ENCODE measurements at places on chromosomes 1 and 21.

- no peaks in the 10 kb centered on the region for H3K36me3 ChIP-seq
- H3K4me3 ChIP-seq: no peak overlapping the region
- no peak for DNase-seq
Observed at GRCh38 chr1:47201179-47201578, 11.3 kb upstream of the PDZK1IP1 start.

GRCh38 chr21:30232011-30232410 lies 16.1 kb upstream of the CLDN8 start:
- H3K36me3 ChIP-seq: no peaks in the 10 kb centered on the region
- DNase-seq: no peak
- H3K27ac ChIP-seq: no peak overlapping the region

GRCh38 chr1:44777969-44778635 lies 2.8 kb downstream of the RPS8 start:
- peak overlapping the region; percentile 88 for H3K4me3 ChIP-seq
- DNase-seq: no peak

DNA sequence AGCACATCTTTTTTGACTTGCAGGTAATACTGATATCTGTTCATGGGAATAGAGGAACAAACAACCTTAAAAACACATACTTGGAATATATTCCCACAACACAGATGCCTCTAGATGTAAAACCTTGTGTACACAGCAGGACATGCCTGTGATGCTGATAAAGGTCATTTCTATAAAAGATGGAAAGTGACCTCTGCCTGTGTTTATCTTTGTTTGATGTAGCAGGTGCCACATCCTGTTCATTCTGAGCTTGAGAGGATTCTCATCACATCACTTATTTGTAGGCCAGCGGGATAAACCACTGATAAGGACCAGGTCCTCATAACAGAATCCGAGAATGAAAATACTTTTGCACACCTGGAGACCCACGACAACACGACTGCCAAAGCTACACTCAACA lies 133.7 kb downstream of the SMYD2 start:
- DNase-seq: no peak
- H3K4me3 ChIP-seq: no peak overlapping the region
- no peak overlapping the region for H3K27ac ChIP-seq
- no peaks in the 10 kb centered on the region for H3K4me1 ChIP-seq
- no peaks in the 10 kb centered on the region for H3K36me3 ChIP-seq
- H3K27me3 ChIP-seq: peaks cover 6% of the 10 kb centered on the region

GRCh38 chr21:33418691-33419090 lies 15.5 kb downstream of the IFNGR2 start:
- peaks cover 61% of the 10 kb centered on the region for H3K36me3 ChIP-seq
- peaks cover 18% of the 10 kb centered on the region for H3K4me1 ChIP-seq
- H3K27ac ChIP-seq: no peak overlapping the region
- no peaks in the 10 kb centered on the region for H3K27me3 ChIP-seq

DNA sequence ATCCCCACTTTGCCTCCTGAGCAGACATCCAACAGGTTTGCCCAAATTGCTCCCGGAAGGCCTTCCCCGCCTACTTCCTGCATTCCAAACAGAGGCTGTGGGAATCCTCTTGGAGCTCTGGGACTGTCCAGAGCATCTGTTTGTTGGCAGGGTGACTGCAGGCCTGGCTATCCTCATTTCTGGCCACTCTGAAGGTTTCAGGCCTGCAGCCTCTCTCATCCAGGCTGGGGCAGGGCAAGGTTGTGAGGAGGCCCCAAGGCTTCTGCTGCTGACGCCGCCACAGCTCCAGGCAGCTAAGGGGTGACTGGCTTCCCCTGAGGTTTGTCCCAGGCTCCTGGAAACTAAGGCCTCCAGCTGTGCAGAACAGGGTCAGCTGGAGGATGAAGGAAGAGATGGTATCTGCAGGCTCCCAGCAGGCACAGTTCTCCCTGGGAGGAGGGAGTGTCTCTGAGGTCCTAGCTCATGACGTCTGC lies 11.3 kb downstream of the CDK18 start:
- H3K27ac ChIP-seq: no peak overlapping the region
- no peaks in the 10 kb centered on the region for H3K27me3 ChIP-seq
- H3K36me3 ChIP-seq: no peaks in the 10 kb centered on the region
- no peak for DNase-seq
- no peak overlapping the region for H3K4me3 ChIP-seq

- no peaks in the 10 kb centered on the region for H3K27me3 ChIP-seq
- no peak overlapping the region for H3K4me3 ChIP-seq
- peaks cover 2% of the 10 kb centered on the region for H3K4me1 ChIP-seq
- no peak for DNase-seq
- H3K27ac ChIP-seq: no peak overlapping the region
Observed at GRCh38 chr1:244397131-244397530, 54.6 kb downstream of the ADSS2 start.

GRCh38 chr1:68320349-68320748 lies 88.0 kb upstream of the WLS start:
- no peaks in the 10 kb centered on the region for H3K4me1 ChIP-seq
- H3K27ac ChIP-seq: no peak overlapping the region
- H3K36me3 ChIP-seq: no peaks in the 10 kb centered on the region
- no peak overlapping the region for H3K4me3 ChIP-seq
- no peak for DNase-seq

DNA sequence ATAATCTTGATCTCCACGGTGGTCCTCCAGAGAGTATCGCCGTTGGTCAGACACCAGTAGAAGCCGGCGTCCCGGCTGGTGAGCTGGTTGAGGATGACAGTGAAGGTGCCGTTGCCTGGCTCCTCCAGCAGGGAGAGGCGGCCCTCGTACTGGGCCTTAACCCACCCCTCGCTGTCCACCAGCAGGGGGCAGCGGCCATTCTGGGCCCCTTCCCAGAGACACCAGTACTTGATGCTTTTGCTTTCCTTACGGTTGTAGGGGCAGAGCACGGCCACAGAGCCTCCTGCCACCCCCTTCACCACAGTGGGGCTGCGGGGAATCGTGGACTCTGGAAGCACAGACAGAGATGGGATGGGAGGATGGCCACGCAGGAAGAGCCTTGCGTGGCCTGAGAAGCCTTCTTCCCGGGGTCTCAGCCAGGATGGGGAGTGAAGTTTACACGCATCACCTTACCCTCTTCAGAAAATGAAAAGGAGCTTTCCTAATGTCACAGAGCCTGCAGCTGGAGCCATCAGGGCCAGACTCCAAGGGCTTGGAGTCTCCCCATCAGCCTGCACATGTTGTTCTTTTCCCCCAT lies 10.7 kb downstream of the PIGR start:
- H3K27ac ChIP-seq: peak overlapping the region; percentile 42
- no peaks in the 10 kb centered on the region for H3K27me3 ChIP-seq
- DNase-seq: no peak
- H3K36me3 ChIP-seq: no peaks in the 10 kb centered on the region

DNA sequence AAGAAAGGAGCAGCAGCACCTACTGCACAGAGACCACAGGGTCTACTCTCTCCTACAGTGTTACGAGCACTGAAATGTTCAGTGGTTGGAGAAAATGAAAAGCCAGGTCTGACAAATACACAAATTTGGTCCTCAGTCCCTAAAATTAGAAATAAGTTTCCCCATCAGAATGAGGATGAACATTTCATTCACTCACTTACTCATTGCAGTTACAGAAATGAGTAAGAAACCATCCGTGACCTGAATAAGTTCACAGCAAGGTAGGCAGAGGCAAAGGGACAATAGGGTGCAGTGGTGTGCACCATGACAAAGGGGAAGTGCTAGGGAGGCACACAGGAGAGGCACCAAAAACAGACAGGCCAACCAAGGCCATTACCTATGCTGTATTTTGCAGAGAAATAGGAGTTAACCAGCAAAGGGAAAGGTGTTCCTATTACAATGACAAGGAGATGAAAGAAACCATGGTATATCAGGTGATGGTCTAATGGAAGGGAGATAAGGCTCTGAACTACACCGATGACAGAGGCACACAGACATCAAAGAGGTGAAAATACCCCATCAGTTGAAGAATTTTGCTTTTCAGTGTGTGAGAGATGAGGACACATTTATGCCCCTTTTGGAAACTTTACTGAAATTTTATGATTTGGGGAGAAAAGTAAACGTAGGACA lies 29.4 kb downstream of the VAV3 start:
- no peaks in the 10 kb centered on the region for H3K27me3 ChIP-seq
- H3K4me3 ChIP-seq: peak overlapping the region; percentile 77
- H3K36me3 ChIP-seq: peaks cover 3% of the 10 kb centered on the region
- peaks cover 40% of the 10 kb centered on the region for H3K4me1 ChIP-seq
- peak; percentile 74 for DNase-seq
- H3K27ac ChIP-seq: peak overlapping the region; percentile 89

All from stimulated activated naive B cell treated with anti-CD40 and anti-IgM and Interleukin-4, amounts not matched to agents 10 μg/mL and 1 μg/mL and 100 μg/mL, for 72 hours (primary cell).